ENCODE measurements at places on chromosomes 1 and 21.

DNA sequence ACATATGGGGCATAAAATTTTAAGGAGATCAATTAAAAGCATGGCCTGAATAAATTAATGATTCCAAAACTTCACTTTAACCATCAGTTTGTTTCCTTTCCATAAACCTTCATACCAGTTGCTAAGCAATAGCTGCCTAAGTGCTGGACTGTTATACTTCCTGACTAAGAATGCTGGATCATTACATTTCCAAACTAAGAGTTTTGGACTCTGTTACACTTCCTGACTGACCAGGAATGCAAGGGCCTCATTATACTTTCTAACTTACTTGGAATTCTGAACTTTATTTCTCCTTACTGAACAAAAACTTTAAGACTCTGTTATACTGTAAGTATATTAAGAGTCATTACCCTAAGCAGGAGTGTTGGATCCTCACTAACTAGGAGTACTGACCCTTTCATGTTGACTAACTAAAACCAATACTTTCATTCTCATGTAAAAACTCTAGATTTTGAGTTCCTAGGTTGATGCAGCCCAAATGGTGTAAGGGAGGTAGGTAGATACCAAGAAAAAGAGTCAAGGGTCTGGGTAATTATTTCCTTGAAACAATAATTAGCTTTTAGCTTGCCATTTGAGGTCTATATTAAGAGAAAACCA, 118.2 kb downstream of the FAF1 start:
- no peak for DNase-seq

GRCh38 chr1:30536530-30536929, 186.9 kb downstream of the MATN1 start:
- no peak for DNase-seq

GRCh38 chr1:226135059-226135651, 51.4 kb downstream of the ACBD3 start:
- DNase-seq, result no peak

DNA sequence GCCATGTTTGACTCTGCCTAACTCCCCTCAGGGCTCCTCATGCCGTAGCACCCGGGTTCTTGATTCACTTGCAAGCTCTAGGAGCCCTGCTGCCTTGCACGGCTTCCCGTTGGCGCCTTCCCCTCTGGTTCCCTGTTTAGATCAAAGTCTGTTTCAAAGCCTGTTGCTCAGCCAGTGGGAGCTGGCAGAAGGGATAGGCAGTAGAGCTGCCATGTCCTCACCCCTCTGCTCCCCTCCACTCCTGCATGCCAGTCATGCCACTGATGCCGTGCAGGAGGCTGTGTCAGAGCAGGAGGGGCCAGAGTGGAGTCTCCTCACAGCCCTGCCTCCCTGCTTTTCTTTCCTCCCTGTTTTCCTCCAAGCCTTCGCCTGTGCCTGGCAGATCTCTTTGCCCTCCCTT, 26.5 kb downstream of the HMGCS2 start:
- no peak for DNase-seq

DNA sequence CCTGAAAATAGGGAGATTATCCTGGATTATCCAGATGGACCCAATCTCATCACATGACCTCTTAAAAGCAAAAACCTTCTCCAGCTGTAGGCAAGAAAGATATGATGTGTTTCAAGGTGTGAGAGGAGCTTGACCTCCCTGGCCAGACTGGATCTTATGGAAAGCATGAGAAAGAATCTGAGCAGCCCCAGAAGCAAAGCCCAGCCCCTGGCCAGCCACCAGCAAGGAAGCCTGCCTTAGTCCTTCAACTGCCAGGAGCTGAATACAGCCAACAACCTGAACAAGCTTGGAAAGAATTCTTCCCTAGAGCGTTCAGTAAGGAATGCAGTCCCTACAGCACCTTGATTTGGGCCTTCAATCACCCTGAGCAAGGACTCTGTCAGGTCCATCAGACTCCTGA, 375.0 kb upstream of the CHRM3 start:
- DNase-seq, result no peak
